GM04503 (cell line): ENCODE measurements at places on chromosomes 3 and 15.

- DNase-seq, result peak; percentile 31
Observed at GRCh38 chr3:72488738-72489035, 359.6 kb downstream of the SHQ1 start.

DNA sequence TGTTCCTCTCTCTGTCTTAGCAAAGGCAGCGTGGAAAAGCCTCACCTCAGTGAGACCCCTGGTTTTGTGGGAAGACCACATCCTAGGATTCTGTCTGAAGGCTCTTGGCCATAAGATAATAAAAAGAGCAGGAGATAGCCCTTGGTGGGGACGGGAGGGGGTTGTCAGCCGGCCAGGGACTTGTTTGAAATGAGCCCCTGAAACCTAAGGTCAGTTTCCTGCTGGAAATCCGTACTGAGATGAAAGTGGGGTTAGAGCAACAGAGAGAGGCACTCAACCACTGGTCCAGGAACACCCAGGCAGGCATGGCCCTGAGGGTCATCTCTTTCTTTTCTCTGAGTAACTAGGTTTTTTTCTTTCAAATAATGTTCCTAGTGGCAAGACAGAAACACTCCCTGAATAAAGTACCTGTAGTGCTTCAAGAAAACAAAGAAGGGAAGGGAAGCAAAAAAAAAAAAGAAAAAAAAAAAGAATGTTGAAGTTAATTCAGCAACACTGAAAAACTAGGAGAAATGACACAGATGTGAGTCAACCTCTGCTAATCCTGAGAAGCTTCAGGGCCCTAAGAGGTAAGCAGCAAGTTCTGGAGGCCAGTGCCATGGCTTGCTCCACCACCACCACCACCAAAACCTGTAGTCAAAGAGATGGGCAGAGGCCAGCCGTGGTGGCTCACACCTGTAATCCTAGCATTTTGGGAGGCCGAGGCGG, 3.2 kb downstream of the ITGB5 start:
- DNase-seq, result no peak

- DNase-seq, result peak; percentile 23
Observed at GRCh38 chr3:37862219-37862902, 681 bp downstream of the CTDSPL start.

- DNase-seq, result no peak
Observed at GRCh38 chr3:25663869-25664811, 567 bp downstream of the TOP2B start.

DNA sequence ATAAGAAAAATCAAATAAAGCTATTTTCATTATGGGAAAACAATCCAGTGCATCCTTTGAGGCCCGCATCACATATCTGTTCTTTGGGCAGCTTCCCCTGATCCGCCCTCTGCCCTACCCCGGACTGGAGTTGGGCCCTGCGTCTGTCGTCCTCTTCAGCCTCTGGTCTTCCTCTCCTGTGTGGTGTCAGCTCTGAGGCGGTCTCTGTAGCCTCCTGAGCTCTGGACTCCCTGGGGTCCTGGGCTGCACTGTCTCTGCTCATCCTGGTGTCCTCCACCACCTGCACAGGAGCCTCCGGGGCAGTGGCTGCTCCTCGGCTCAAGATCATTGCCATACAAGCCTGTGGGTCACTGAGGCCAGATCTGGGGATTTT, 7.4 kb upstream of the SNX22 start:
- no peak for DNase-seq

GRCh38 chr3:169759256-169759655, 5.6 kb downstream of the TERC start:
- DNase-seq, result no peak

- DNase-seq, result peak; percentile 21
Observed at GRCh38 chr15:42832576-42832975, 88.0 kb downstream of the TTBK2 start.

DNA sequence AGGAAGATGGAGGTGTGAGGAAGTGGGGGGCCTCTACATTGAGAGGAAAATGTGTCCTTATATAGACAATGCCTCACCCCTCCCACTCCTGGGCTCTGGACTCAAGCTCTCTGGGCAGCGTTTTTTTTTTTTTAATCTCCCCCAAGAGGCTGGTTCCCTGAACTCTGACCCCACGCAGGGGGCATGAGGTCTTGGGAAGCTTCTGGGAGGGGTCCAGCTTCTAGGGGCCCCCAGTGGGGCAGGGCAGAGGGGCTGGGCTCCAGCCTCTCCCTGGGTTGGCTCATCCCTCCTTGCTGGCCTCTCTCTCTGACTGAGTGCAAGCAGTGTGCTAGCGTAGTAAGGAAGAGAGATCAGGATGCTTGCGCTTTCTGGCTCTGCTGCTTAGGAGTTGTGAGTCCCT, 101.4 kb upstream of the HACD2 start:
- DNase-seq, result no peak

DNA sequence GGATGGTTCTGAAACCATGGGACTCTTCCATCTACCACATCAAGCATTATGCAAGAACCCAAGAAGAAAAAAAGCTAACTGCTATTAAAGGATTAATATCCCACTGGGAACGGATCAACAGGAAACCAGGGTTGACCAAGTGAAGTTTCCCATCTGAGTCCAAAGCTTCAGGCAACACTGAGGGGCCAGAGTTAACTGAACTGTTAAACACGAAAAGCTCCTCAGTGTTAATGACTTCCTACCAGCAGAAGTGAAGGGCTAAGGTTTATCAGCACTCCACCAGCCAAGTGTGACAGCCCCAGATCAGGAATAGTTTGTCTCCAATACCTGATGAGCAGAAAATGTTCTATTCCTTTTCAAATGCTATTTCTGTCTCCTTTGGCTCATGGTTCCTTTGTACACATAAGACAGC, 36.7 kb downstream of the PTPN9 start:
- no peak for DNase-seq

GRCh38 chr3:22691407-22691806, 511.7 kb upstream of the UBE2E2 start:
- no peak for DNase-seq

- DNase-seq, result no peak
Observed at GRCh38 chr15:66405615-66406014, 18.9 kb downstream of the MAP2K1 start.

DNA sequence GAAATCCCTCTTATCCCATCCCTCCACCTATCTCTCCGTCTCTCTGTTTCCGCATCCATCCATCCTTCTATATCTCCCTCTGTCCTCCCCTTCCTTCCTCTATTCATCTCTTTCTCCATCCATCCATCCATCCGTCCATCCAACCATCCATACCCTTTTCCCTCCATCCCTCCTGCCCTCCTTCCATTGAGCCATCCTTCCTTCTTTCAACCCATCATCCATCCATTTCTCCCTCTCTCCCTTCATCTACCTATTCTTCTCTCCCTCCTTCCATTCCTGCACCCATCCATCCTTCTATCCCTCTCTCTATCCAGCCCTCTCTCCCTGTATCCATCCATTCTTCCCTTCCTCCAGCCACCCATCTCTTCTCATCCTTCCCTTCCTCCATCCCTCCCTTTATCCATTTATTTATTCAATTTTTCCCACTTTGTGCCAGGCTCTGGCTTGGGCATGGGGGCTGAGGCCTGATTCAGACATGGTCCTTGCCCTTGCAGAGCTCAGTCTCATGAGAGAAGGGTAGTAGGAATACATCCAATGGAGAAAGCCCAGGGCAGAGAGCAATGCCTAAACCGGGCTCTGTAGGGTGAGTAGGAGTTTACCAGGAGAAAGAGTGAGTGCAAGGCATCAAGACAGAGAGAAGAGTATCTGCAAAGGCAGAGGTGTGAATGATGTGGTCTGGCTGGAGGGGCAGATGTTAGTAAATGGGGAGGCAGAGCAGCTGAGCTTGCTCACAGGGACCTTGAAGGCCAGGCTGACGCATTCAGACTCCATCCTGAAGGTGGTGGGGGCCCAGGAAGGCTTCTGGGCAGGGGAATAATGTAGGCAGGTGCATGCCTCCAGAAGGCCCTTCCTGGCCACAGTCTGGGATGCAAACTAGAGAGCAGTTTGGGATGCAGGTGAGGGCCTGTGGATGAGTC, 19.5 kb upstream of the FBLN2 start:
- no peak for DNase-seq

DNA sequence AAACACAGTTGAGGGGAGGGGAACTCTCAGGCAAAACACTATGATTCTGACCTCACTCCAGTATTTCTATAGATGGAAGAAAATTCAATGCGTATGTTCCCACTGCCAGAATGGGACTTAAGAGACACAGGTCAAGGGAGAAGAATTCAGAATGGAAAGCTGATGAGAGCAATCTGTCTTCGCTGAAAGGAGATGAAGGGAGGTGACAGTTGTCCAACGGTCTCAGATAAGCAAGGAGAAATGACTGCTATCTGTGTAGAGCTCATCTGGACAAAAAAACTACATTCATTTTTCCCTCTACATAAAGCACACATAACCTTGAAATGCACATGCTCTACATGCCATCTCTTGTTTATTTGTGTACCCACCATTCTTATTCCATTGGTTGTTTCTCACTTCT, 405.1 kb downstream of the LSAMP start:
- no peak for DNase-seq

DNA sequence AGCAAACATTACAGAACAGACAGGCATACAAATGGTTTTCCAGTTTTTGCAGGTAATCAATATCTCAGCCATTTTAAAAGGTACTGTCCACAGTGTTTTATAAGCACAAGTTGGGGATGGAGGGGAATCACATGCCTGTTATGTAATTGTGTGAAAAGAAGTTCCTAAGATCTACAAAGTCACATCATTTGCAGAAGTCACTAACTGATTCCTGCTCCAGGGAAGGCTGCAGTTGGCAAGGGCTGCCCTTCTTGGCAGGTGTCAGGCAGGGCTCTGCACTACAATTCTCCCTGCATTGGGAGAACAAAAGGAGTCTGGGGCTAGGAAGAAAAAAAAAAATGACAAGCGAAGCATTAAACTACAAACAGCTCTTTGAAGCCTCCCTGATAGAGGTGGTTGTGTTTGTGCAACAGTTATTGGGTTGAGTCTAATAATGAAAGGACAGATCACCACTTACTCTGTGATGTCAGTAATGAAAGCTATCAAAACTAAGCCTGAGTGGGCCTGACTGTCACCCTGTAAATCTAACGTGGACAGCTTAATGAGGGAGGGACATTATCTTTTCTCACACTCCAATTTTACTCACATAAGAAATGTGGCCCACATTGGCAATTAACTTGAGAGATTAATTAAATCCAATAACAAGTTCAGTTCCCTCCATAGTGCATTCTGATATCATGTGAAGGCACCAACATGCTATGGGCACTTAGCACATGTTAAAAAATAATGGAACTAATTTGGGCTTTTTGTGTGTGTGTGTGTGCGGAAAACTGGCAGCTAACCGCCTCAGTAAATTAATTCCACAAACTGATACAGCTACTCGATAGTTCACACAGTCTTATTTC, 242.9 kb downstream of the FHIT start:
- no peak for DNase-seq
